Right lung (tissue), 10 donors: ENCODE measurements at places on chromosomes 1 and 21.

GRCh38 chr1:156795787-156796186 lies 20.9 kb downstream of the SH2D2A start:
- DNase-seq, result no peak

DNA sequence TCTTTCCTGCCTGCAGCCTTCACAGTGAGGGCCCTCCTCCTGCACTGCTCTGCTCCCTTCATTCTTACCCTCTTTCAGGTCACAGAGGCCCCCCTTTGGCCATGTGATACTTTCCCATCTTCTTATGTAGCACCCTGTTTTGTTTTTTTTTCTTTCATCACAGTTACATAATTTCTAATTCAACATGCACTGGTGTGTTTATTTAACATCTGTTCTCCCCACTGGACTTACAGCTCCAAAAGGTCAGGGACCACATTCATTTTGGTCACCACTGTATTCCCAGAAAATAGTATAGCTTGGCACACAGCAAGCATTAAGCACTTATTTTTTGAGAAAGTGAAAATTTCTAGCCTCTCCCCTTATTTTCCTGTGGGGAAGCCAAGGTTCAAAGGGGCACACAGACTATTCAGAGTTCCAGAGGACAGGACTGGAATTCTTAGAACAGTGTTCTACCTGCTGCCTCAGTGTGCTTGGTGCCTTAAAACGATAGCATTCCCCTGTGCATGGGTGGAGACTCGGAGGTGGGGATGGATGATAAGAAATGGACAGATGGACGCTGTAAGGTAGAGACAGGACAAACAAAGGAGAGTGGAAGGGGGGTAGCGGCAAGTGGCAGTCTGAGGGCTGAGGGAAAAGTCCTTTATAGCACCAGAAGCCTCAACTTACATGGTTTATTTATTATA lies 5.3 kb downstream of the DENND2D start:
- no peak for DNase-seq

DNA sequence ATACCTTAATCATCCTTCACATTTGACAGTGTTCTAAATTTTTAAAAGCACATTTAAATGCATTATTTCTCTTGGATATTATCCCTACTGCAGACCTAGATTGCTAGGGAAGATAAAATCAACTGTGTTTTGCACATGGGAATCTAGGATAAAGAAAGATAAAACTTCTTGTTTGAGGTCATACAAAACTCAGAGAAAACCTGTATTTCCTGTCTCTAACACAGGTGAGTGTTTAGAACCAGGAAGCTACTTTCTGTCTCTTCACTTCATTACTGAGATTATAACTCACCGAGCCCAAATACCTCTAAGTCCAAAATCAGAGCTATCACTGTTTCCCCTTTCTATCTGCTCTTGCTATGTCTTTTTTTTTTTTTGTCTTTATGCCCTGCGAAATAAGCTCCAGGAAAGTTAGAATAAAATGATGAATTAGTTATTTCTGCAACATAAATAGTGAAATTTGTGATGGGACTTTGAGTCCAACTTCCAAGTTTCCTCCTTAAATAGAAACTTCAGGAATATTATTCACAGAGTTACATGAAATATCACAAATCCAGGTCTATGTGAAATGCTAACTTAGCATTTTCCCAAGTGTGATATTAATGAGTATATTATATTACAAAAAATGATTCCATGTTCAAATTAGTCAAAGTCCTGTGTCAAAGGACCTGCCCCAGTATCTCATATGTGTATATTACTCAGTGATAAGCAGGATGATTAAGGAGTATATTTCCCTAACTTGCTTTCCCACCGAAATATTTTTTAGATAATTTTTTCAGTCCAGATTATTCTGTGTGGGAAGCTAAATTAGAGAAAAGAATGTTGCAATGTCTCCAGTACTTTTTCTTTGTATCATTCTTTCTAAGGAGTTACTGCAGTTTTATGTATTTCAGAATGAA lies 226.4 kb downstream of the PLA2G4A start:
- no peak for DNase-seq

GRCh38 chr1:226825037-226825745 lies 45.2 kb upstream of the PSEN2 start:
- no peak for DNase-seq

DNA sequence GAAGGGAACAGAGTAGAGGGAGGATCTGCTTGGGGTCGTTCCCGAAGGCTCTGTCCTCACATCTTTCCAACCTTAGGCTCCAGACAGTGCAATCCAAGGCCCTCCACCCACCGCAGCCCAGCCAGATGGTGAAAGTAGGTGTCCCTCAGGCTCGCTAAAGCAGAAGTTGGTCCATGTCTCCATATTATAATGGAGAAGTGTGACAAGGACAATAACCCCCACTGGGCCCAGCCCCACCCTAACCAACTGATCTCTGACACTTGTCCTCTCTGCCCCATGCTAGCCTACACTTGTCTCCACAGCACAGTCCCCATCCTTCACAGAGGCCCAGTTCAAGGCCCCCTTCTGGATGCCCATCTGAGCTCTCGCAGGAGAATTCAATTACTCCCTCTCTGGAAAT lies 48.7 kb downstream of the DMAP1 start:
- DNase-seq, result no peak

GRCh38 chr1:20095564-20096434 lies 23.5 kb downstream of the PLA2G2D start:
- no peak for DNase-seq

DNA sequence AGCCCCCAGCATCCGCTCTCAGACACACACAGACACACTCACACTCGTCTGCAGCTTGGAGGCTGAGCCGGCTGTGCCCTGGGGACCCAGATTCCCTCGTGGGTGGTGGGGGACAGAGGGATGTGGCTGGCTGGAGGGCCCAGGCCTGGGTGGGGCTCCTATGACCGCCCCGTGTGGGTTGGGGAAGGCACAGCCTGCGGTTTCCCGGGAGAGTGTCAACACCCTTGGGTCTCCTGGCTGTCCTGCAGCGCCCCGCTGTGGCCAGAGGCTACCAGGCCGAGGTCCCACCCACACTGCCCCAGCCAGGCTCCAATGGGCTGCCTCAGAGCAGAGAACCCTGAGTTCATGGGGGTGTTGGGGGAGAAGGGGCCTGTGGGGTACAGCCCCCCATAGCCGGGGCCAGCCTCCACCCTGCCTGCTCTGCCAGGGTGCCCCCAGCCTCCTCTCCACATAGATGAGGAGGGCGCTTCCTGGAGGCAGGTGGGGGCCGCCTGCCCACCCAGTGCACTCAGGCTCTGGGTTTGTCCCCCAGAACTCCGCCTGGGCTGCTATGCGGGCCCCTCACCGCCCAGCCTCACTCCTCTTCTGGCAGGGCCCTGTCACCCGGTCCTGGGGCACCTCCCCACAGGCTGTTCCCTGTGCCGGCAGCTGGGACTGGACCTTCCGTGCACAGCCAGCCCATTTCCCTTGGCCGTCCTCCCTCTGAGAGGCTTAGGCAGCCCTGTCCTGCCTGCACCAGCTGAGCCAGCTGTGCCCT lies at the start of gene TTC34:
Gene TTC34, minus strand, starts transcription at position 159 of the 757 bp plus-strand sequence. CDS start 866 bp downstream, outside the sequence.
- DNase-seq, result peak; percentile 12

DNA sequence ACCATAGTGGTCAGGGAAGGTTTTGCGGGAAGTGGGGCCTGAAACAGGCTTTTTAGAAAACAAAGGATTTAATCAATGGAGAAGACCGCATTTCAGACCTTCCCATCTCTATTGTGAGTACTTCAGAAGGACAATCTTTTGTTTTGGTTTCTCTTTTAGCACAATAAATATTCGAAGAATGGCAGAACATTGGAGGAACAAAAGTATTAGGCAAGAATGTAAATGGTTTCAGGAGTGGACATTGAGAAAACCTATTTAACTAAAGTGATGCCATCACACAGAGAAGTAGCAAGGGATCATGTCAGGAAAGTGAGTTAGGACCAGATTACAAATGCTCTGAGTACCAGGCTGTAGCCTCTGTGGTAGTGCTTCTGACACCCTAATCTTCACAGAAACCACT lies 26.8 kb upstream of the UBE2U start:
- no peak for DNase-seq

- DNase-seq, result no peak
Measured at GRCh38 chr21:45000637-45001133, 60.9 kb downstream of the SLX9 start.

GRCh38 chr1:208254862-208255261 lies 10.7 kb upstream of the PLXNA2 start:
- DNase-seq, result no peak

DNA sequence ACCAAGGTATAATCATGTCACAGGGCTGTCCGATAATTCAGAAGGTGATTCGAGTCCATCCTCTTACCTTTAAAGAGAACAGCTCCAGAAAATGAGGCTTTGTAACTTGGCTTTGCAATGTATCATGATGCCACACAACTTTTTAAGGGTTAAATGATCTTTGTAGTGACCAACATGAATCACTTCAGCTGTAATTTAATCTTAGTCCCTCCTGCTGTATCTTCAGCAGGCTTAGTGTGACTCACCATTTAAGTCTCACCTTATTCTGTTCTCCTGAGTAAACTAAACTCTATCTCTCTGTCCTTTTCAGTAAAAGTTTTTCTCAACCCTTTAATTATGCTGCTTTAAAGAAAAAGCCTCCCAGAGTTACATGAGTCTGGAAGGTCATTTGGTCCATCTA lies 1.9 kb upstream of the HIVEP3 start:
- no peak for DNase-seq
